ENCODE measurements at places on chromosomes 1 and 21. TPM values are rescaled to one million over a fixed set of nuclear protein-coding genes. Genes with fewer than 3 reads are reported as not detected.

The TRMT13 gene
- total RNA-seq = 11.7 TPM

The NDC1 gene
- total RNA-seq = 13.9 TPM

The TRAF3IP3 gene
- total RNA-seq = not detected

The MMEL1 gene
- total RNA-seq = under 0.01 TPM

The PRDM16 gene
- 1.7 TPM for total RNA-seq

All from fibroblast of villous mesenchyme (primary cell).